ENCODE measurements at places on chromosomes 13 and 19.

DNA sequence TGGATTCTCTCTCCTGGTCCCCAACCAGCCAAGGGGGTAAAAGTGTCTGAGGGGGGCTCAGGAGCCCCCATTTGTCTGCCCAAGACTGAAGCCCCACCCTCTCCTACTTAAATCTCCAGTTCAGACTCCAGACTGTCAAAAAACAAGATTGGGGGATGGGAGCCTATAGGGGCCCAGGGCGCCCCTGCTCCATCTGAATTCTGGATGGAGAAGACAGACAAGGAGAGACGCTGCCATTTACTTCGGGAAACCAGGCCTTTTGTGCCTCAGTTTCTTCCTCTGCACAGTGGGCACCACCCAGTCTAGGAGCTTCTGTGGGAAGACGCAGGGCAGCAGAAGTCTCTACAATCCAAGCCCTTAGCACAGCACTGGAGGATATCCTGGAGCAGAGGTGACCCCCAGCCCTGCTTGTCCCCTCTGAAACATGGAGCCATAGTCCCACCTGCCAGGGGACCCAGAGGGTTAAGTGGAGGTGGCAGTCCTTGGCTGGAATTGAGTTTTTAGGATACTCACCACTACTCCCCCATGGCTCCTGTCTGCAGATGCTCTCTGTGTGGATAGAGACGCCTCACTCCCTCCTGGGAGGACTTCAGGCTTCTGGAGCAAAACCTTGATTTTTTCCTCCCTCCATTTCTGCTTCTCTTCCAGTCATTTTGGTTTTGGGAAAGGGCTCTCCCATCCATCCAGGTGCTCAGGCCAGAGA lies 1.7 kb upstream of the CRLF1 start:
- DNase-seq, result no peak

DNA sequence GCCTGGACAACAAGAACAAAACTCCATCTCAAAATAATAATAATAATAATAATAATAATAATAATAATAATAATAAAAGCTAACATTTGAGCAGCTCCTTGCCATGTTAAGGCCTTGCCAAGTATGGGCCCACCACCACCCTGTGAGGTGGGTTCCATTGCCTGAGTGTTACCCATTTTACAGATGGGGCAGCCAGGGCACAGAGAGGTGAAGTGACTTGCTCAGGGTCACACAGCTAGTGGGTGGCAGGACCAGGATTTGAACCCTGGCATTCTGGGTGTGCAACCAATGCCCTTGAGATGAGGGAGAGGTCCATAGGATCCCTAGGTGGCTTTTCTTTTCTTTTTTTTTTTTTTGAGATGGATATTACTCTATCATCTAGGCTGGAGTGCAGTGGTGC lies 29.5 kb downstream of the ZSWIM4 start:
- no peak for DNase-seq

- DNase-seq, result no peak
Observed at GRCh38 chr13:42893214-42893671, 98.8 kb downstream of the EPSTI1 start.

DNA sequence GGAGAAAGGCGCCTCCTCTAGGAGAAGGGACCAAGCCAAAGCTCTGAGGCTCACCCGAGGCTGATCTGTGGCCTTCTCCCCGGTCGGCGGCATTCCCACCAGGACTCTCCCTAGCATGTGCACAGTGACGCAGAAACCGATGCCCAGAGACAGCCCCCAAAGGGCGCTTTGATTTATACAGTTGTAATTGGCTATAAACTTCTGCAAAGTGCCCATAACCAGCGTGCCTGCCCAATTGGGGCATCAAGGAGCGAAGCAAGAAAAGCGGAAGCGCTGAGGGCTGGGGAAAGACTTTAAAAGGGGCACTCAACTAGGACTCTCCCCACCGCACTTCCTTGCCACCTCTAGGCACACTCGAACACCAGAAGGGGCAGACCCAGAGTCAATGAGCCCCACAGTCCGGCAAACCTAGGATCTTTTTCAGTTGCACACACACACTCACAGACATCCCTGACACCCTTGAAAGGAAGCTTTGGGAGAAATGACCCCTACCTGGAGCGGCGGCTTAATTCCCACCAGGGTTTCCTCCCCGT lies 1.8 kb downstream of the CDX2 start:
- DNase-seq, result no peak

DNA sequence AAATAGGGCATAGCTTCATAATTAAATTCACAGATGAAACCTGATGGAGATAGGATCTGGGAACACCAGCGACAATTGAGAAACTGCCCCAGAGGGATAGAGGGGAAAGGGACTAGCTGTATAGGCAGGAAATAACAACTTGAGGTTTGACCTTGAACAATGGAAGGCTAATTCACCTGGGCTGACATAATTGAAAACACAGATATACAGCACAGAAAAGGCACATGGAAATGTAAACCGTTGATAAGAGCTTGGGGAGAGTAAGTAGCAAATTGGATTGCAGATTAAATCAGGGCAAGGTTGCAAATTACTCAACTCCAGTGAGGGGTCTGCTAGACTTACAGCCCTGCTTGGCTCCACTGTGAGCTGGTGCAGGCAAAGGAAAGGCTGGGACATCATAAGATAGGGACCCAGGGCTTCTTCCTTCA lies 246.7 kb downstream of the DLEU7 start:
- DNase-seq, result no peak

DNA sequence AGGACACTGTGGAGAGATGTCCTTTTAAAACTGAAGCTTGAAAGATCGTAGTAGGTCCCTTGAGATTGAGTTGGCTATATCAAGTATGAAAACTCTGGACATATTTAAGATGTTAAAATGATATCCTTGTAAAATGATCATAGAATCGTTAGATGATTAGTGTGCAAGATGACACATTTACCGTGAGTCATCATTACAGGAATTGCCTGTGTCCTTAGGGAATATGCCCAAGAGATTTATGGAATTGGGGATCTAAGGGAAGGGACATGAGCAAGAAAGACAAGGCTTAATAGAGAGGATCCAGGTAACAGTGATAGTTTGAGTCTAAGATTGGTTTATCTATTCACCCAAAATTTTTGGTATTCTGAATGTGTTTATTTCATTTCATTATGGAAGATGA lies 233.7 kb downstream of the GPC5 start:
- no peak for DNase-seq

GRCh38 chr13:77692746-77693448 lies 4.6 kb upstream of the SLAIN1 start:
- no peak for DNase-seq

GRCh38 chr19:3882041-3882384 lies 1.5 kb downstream of the ATCAY start:
- no peak for DNase-seq

- DNase-seq, result no peak
Observed at GRCh38 chr13:39516096-39516495, 86.9 kb downstream of the LHFPL6 start.

GRCh38 chr19:18764591-18765051 lies 26.5 kb downstream of the COMP start:
- DNase-seq, result no peak

DNA sequence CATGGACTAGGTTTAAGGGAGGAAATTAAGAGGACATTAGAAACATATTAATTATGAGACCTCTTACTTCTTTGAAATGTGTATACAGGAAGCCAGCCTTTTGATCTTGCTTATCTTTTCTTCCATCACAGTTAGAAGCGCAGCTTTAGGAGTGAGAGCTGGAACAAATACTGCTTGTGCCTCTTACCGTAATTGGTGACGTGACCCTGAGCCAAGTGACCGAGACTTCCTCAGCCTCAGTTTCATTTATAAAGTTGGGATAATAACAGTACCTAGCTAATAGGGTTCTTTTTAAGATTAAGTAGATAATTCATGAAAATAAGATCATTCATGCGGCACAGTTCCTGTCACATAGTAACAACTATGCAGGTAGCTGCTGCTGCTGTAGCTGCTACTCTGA lies 18.5 kb downstream of the FREM2 start:
- DNase-seq, result no peak

DNA sequence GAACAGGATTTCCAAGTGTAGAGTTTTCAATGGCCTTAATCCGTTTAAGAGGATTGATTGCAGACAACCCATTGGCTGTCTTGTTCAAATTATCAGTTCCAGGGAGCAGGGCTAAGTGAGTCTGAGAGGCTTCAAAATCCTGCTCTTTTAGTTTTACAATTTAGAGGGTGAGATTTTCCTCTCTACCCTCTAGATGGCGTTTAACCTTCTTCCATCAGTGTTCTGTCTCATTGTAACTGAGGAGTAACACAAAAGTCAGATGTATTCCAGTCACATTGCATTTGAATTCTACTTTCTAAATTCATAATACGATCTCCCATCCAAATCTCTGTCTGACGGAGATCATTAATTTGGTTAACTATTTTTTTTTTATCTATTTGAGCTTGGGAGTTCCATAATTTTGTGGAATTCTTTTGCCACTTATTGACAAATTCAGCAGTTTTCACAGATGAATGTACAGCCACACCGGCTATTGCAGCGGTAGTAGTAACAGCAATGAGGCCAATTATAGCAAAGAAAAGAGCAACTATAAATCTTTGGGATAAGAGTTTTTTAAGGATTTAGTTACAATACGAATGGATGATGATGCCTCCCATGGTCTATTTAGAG lies 7.8 kb upstream of the C19orf84 start:
- no peak for DNase-seq

- DNase-seq, result no peak
Observed at GRCh38 chr13:31089649-31090048, 72.1 kb downstream of the HSPH1 start.

GRCh38 chr19:46863818-46864629 lies 3.2 kb downstream of the ARHGAP35 start:
- peak; percentile 10 for DNase-seq

- no peak for DNase-seq
Observed at GRCh38 chr13:27176470-27177410, 5.1 kb upstream of the USP12 start.

DNA sequence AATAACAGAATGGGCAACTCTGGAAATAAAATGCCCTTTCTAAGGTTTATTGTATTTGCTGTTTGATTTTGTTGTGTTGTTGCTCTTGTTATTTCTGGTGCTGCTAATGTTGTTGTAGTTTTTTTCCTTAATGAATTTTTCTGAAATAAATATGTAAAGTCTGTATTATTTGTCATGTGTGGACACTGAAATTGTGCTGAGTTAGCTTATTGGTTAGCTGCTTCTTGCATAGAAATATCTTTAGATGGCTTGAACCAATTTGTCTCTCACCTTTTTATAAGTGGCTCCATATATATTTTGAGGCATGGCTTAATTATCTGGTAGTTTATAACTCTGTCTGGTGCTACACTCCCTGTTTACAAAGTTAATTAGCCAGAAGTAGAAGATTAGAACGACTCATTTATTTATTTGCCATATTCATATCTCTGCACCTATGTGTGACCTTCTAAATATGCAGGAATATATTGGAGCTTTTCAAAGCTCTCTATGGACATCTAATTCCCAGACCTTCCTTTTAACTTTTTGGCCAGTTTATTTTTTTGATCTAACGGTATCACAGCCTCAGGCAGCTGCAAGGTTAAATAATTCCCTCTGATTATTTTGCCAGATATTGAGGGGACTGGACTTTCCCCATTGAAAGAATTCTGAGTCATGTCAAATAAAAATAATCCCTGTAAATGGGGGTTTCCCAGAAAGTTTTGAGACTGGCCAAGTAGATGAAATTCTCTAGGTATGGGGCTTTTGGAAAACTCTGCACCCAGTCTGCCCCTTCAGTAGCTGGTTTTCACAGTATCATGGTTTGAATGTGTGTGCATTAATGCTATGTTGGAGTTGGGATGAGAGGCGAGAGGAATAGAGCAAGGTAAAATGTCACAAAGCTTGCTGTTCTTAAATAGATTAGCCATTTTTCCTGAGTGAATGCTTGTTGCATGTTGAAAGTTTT lies 1331.7 kb upstream of the MIR17HG start:
- no peak for DNase-seq

DNA sequence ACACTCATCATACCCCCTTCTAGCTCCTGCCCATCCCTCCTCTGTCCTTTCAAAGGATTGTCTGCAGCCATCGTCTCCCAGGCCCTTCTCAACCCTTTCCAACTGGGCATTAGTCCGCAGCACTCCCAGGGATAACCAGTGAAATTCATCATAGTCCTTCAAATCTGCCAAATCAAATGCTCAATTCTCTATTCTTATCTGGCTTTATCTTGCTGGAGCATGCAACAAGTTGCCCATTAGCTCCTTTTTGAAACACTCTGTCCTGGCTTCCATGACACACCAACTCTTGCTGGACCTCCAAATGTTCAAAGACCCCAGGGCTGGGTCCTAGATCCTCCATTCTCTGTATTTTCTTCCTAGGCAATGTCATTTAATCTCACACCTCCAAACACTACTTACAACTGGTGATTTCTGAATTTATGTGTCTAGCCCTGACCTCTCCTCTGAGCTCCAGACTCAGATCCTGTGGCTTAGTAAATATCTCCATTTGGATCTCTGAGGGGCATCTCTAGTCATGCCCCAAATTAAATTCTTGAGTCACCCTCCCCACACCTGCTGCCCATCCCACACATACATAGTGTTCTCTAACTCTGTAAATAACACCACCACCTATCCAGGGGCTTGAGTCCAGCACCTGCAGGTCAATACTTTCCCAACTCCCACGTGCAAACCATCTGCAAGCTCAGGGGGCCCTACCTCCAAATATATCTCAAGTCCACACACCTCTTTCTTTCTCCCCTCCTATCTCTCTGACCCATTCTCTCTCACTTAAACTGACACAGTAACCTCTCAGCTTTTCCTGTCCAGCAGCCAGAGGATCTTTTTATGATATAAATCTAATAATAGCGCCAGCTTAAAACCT lies 9.1 kb upstream of the ANKRD10 start:
- no peak for DNase-seq

DNA sequence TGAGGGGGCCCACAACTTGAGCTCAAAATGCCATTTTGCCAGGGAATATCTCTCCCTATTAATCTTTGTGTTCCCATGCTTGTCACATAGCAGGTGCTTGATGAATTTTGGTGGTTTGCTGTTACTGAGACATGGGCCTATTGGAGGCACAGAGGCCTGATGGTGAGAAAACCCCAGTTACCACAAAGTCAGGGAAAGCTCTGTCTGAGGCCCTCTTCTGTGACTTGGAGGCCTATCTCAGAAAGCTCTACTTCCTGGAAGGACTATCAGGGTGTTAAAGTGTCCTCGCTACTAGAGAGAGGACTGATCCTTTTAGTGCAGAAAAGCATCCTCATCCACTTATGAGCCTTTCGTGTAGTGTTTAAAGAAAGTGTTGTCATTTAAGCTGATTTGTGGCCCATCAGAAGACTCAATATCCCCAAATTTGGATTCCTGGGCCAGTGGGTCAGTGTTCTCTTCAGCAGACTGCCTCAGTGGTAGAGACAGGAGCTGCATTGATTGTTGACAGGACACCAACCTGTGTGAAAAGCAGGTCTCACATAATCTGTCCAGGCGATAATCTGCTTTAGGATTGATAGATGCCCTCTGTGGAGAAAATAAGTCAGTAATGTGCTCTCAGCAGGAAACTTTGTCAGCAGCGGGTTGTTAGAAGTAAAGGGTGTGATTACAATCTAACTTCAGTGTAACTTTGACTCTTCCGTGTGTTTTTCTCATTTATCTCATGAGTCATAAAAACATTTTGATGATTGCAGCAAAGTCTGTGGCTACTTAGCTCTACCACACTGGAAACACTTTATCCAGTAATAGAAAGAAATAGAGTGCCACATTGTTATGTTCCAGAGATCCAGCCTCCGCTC lies 121.0 kb downstream of the AKAP11 start:
- DNase-seq, result no peak

Data from activated naive CD8-positive, alpha-beta T cell treated with anti-CD3 and anti-CD28 coated beads, Interleukin-2, amount 10 ng/mL, durations not matched to agents 7 days and 5 days (primary cell).